ENCODE measurements at places on chromosomes 16 and 17.

GRCh38 chr17:31588512-31588911, 197.0 kb downstream of the RAB11FIP4 start:
- DNase-seq, result no peak

DNA sequence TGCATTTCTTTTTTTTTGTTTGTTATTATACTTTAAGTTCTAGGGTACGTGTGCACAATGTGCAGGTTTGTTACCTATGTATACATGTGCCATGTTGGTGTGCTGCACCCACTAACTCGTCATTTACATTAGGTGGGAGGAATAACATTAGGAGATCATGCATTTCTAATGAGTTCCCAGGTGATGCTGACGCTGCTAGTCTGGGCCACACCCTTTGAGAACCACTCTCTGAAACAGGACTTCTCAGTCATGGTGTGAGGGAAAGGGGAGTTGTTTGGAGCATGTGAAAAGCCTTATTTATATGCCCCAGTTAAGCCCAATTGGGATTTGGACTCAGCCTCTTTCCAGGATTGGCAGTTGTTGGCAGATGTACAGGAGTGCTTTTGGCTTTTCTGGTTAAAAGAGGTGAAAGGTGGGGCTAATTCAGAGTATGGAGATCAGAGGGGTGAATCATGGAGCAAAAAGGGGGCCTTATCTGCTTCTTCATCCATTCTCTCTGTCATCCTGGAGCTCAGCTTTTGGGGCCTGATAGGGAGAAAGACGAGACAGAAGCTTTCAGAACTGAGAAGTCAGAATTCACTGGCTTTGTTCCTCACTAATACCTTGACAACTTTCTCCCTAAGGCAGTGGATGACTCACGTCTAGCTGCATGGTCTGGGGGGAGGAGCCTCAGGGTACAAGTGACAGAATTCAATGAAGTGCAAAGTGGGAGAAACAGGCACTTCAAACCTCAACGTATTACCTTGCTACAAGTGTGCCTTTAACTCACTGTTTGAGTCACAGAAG, 180.0 kb upstream of the CACNG3 start:
- no peak for DNase-seq

DNA sequence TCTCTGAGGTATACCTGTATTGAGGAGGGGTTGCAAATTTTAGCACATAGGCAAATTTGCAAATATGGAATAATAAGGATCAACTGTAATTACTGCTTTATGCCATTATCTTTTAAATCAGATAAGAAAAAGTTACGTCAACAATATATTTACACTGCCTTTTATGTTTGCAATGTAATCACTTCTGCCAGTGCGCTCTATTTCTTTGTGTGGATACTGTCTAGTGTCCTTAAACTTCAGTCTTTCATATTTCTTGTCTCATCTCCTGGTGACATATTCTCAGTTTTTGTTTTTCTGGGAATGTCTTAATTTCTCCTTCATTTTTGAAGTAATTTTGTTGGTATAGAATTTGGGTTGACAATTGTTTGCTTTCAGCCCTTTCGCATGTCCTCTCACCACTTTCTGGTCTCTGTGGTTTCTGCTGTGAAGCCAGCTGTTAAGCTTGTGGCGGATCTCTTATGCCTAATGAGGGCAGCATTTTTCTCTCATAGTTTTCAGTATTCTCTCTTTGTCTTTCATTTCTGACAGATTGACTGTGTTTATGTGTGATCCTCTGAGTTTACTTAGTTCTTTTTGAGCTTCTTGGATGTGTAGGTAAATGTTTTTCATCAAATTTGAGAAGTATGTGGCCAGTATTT, 37.6 kb upstream of the ABCC11 start:
- no peak for DNase-seq

GRCh38 chr16:75012380-75013081, 13.7 kb downstream of the ZNRF1 start:
- no peak for DNase-seq

DNA sequence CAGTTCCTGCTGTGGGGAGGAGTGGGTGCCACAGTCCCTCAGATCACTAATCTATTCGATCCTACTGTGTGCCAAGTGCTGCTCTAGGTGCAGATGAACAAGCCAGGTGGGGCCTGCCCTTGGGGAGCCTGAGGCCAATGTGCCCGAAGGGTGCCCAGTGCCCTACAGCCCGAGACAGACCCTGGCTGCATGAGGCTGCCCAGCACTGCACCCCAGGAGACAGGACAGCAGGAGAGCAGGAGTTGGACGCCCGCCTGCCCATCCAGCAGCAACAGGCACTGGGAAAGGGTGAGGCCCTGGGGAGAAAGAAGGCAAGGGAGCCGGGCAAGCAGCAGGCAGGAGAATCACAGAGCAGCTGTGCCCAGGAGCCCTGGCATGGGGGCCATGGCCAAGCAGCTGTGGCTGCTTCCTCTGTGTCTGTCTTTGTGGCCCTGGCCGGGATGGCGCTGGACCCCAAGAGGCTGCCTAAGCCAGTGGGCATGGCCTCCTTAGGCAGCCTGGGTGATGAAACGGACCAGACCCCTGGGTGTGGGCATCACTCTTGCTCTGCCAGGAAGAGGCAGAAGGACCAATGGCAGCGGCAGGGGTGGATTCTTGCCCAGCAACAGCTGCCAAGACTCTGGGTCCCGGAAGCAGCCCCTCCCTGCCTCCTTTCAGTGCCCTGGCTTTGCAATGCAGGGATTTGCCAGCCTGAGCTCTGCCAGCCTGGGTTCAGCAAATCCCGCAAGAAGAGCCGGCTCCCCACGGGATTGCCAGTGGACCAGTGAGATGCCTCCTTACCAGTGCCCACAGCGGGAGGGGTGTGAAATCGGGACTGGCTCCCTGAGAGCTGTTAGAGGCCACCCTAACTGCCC, 179.6 kb upstream of the TNRC6C start:
- no peak for DNase-seq
